Activated naive CD4-positive, alpha-beta T cell (primary cell): ENCODE measurements at places on chromosomes 6 and 20.

DNA sequence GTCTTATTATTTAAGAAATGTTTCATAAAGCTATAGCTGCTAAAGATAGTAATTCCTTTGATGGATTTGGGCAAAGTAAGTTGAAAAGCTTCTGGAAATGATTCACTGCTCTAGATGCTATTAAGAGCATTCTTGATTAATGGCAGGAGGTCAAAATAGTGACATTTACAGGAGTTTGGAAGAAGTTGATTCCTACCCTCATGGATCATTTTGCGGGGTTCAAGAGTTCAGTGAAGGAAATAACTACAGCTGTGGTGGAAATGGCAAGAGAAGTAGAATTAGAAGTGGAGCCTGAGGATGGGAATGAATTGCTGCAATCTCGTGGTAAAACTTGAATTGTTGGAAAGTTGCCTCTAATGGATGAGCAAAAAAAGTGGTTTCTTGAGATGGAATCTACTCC lies 316.1 kb downstream of the UTRN start:
- DNase-seq, result no peak

DNA sequence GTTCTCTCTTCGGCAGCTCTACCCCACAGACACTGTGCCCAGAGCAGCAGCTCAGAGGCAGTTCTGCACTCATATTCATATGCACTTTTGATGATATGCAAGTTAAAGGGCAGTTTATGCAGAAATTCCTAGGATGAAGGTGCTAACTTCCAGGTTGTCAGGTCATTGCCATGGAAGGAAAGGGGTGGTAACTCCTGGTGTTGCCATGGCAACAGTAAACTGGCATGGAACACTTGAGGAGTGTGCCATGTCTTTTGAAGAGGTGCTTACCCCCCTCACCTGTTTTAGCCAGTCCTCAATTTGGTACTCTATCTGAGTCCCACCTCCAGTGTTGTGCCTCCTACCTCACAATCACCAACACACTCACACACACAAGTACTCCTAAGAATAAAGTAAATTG lies 539.4 kb upstream of the BTBD3 start:
- DNase-seq, result no peak

DNA sequence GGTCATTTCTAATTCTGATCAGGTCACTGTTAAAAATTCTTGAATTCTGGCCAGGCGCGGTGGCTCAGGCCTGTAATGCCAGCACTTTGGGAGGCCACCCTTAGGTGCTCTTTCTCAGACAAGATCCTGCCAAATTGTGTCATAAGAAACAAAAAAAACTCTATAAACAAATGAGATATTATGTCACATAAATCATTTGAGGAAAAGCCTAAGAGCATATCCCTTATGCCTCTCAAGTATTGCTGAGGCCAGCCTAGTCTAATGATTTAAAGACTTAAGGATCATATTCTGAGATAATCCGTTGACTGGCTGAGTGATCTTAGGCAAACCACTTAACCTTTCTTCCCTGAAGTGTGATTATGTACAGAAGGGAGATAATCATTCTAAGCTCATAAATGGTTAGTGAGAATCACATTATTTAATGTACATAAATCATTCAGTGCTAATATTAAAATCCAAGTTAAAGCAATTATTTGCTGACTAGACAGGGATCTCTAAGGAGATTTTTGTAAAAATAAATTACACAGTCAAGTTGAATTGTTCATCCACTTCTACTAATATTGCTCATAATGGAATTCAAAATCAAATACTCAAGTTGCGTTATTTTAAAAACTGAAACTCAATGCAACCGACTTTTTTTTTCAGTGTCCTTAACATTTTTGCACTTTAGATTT lies 365.4 kb downstream of the PHF3 start:
- DNase-seq, result no peak

- DNase-seq, result no peak
These were observed 395.4 kb upstream of the SOX4 start for GRCh38 chr6:21198032-21198640.

GRCh38 chr6:170423814-170424603 lies 117.5 kb downstream of the FAM120B start:
- no peak for DNase-seq

DNA sequence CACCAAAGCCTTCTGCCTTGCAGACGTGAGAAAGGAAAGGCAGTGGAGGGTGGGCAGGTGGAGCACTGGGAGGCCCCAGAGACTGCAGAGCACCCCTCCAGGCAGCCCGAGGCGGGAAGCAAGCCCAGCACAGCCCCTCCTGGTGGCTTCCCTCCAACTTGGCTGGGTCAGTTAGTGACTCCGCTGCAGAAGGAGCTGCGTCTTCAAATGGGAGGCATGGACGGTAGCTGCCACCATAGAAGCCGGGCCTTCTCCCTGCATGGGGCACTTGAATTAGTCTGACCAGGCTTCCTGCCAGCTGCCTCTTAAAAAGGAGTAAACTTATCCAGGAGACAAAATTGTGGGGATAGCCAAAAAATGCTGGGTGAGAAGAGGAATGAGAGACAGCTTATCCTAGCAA lies 88.0 kb upstream of the RPS6KA2 start:
- DNase-seq, result no peak

GRCh38 chr6:134402372-134402984 lies 84.6 kb upstream of the SGK1 start:
- no peak for DNase-seq

DNA sequence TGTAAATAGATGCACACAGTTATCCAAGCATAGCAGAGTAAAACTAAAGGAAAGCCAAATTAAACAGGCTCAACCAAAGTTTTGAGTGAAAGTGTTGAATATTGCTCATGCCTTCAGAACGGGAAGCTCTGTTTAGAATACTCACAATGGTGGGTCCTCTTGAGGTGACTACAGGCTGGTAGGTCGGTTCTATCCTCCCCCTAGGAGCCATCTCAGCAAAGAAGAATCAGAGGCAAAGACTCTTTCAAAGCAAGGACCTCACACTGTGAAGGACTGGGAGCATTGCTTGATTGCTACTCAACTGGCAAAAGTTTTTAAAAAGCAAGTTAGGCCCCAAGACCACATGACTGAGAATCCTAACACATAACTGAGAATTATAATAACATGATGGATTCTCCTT lies 88.4 kb upstream of the JAG1 start:
- DNase-seq, result no peak

- no peak for DNase-seq
These were observed 65.5 kb downstream of the PTPRT start for GRCh38 chr20:43124241-43124640.

- DNase-seq, result peak; percentile 15
These were observed 18.0 kb upstream of the SIRPB2 start for GRCh38 chr20:1509237-1509636.

- no peak for DNase-seq
These were observed 27.5 kb upstream of the AGPAT4 start for GRCh38 chr6:161301338-161301737.

GRCh38 chr6:14121936-14122344 lies 4.4 kb downstream of the CD83 start:
- DNase-seq, result no peak

- DNase-seq, result no peak
These were observed 36.6 kb upstream of the NFATC2 start for GRCh38 chr20:51579137-51579536.

DNA sequence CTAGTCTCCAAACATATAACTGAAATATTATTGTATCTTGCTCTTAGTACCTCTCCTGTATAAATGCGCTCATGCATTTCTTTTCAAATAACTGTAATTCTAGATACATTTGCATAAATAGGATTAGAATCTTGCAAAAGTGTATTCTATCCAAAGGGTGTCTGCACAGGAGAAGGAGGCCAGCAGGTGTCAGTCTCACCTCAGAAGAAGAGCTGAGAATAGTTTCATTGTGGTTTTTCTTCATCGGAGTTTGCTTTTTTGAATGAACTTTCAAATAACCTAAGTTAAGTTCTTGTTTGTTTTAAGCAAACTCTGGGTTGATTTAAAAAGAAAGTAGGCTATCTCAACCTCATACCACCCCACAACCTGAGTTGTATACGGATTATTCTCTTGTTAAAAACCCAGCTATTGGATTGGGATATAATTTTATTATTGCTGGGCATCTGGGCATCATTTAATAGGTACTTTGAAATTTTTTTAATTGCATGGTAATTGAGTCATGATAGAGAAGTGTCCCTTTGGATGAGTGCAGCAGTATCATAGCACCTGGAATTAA lies 125.0 kb upstream of the MLIP start:
- no peak for DNase-seq

GRCh38 chr20:21048841-21049273 lies 57.3 kb downstream of the LINC00237 start:
- peak; percentile 15 for DNase-seq

- DNase-seq, result no peak
These were observed 194.6 kb upstream of the ARID1B start for GRCh38 chr6:156582509-156582992.

GRCh38 chr6:168517742-168518347 lies 76.9 kb downstream of the SMOC2 start:
- no peak for DNase-seq

- DNase-seq, result no peak
These were observed 176.5 kb downstream of the PHACTR1 start for GRCh38 chr6:12893036-12893435.

GRCh38 chr20:21017528-21018085 lies 88.6 kb downstream of the LINC00237 start:
- DNase-seq, result no peak

DNA sequence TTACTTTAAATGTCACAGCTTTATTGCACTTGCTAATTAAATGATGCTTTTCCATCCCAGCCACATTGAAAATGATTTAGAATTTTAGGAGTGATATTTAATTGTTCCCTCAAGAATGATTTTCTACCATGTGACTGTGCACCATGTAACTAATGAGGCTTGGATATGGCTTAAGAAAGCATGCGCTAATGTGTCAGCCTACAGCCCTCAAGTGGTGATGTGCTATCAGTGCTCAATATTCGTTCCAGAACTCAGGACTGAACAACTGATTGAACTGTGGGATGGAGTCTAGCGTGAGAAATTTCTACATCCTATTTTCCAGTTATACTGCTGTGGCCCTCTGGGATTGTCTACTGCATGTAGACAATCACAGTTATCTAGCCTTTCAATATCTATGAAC lies 71.5 kb downstream of the PKIB start:
- no peak for DNase-seq

DNA sequence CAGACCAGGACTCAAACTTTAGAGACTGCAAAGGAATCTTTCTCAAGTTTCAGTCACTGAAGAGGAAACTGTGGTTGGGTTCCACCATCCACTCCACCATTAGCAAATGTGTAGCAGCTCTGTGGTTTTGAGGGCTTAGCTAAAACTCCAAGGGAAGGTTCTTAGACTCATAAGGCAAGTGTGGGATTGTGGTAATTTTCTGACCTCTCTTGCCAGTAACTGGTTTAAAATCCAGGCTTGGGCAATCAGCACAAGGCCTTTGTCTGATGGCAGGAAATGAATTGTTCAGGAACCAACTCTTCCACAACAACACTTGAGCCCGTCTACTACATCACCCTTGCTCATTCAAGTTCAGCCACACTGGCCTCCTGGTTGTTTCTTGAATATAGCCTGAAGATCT lies 68.6 kb upstream of the FBXL4 start:
- no peak for DNase-seq

DNA sequence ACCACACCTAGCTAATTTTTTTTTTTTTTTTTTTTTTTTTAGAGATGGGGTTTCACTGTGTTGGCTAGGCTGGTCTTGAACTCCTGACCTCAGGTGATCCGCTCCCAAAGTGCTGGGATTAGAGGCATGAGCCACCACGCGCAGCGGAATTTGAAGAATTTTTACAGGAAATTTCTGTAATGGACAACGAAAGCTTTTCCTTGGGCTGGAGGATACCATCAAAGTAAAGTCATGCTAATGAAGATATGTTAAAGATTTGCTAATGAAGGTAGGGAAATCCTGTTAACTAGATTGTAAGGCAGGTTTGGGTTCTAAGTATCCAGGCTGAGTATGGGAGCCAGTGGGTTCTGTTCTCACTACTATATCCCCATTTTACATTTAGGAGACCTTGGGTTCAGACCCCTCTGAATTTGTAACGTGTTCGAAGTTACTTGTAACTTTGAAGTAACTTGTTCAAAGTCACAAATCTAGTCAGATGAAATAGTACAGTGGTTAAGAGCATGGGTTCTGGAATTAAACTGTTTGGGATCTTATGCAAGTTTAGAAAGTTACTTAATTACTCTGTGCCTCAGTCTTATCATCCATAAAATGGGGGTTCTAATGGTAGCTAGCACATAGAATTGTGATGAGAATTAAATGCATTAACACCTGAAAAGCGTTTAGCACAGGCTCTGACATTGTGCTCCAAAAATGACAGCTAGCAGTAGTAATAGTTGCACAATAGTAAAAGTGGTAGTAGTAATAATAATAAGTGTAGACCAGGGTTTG lies 123.4 kb upstream of the GPR6 start:
- DNase-seq, result no peak

DNA sequence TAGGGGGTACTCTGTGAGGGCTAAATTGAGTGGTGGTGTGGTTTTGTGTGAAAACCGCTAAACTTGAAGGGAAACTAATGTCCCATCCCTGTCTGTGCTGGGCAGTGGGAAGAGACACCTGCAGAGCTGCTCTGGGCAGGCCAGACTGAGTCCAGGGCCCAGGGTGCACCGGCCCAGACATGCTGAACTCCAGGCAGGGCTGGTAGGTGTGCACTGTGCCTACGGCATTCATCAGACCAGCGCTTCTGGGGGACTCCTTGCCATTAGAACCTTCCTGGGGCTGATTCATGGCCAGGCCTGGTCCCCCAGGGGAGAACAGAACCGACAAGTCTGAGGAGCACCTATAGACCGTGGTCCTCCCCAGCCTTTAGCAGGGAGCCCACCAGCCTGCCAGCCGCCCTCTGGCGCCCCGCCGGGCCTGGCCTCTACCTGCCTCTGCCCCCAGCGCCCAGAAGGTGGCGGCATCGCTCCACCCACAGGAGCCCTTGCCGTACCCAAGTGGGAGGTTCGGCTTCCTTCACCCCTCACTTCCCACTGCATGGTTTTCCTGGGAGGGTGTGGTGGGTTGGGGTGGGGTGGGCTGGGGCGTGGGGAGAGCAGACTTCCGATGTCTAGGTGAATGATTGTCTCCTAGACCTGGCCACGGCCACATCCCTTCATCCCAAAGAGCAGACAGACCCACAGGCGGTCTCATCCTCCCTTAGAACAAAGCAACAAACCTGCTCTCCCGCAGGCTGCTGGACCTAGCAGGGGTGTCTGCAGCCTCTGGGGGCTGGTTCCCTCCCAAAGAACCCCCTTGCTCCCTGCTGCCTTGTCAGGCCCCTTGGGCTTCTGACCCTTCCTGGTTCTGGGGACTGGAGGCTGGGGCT lies 15.5 kb downstream of the CCDC167 start:
- peak; percentile 57 for DNase-seq

DNA sequence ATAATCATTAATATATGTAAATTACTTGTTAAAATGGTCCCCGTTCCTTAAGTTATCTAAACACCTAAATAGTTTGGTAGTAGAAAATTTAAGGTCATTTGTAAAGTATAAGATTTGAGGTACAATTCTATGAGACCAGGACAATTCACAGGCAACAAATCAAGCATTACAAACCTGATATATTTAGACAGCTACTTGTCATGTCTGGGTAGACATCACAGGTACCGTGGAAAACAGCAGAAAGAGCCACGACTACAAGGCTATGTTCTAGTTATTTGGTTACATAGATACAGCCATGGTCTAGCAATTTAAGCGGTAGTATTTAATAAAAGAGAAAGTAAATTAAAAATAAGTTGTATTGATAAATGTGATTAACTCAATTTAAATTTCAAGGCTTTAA lies 393.1 kb upstream of the ID4 start:
- DNase-seq, result no peak
